Suppressor macrophage treated with lipopolysaccharide for 1 hour (primary cell): ENCODE measurements at places on chromosomes 6 and 20.

DNA sequence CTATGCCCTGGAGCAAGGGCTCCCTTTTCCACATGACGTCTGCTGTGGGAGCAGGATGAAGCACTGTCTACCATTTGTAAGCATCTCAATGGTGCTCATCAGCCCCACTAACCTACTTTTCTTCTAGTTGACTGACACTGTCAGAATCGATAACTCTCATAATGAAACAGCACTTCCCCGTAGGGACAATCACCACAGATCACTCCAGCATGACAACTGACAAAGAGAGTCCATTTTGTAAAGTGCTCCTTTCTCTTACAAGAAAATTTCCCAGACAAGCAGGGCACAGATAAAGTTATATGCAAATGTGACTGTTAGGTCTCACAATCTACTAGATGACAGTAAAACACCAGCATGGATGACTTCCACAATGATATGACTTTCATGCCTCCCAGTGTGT is 46.4 kb downstream of the HEBP2 start:
- no peak for DNase-seq

- DNase-seq, result no peak
These were observed 99.0 kb upstream of the FOXQ1 start for GRCh38 chr6:1212919-1213318.

- no peak for DNase-seq
These were observed 178.7 kb downstream of the GJA10 start for GRCh38 chr6:90072935-90073464.

- no peak for DNase-seq
These were observed 110.2 kb upstream of the CST7 start for GRCh38 chr20:24838546-24839535.

DNA sequence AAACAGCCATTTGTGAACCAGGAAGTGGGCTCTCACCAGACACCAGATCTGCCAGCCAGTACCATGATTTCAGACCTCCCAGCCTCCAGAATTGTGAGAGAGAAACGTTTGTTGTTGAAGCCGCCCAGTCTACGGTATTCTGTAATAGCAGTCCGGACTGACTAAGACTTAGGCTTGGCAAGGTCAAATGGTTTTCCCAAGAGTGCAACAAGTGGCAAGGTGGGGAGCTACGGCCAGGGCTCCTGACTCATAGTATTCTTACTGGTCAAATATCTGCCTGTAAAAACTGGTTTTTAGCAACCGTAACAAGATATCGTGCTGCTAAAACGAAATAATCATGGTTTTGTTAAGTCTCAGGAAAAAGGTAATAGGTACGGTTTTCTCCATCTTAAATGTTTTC is 37.8 kb downstream of the MCUR1 start:
- no peak for DNase-seq

GRCh38 chr6:146341493-146342230 is 202.0 kb upstream of the RAB32 start:
- peak; percentile 53 for DNase-seq

DNA sequence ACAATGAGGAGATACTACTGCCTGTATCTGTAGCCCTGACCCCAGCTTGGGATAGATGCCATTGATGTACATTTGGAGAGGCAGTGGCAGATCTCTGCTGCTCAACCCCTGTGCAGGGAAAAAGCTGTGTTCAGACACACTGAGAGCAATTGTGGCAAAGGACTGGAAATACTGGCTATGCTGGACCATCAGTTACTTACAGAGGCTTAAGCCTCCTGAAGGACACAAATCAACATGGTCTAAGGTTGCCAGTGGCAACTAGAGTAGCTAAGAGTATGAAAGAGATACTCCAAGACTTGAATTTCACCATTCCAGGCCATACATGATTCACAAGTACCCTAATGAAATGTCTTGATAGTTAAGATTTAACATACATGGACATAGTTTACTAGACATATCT is 32.4 kb upstream of the ENPP4 start:
- no peak for DNase-seq

DNA sequence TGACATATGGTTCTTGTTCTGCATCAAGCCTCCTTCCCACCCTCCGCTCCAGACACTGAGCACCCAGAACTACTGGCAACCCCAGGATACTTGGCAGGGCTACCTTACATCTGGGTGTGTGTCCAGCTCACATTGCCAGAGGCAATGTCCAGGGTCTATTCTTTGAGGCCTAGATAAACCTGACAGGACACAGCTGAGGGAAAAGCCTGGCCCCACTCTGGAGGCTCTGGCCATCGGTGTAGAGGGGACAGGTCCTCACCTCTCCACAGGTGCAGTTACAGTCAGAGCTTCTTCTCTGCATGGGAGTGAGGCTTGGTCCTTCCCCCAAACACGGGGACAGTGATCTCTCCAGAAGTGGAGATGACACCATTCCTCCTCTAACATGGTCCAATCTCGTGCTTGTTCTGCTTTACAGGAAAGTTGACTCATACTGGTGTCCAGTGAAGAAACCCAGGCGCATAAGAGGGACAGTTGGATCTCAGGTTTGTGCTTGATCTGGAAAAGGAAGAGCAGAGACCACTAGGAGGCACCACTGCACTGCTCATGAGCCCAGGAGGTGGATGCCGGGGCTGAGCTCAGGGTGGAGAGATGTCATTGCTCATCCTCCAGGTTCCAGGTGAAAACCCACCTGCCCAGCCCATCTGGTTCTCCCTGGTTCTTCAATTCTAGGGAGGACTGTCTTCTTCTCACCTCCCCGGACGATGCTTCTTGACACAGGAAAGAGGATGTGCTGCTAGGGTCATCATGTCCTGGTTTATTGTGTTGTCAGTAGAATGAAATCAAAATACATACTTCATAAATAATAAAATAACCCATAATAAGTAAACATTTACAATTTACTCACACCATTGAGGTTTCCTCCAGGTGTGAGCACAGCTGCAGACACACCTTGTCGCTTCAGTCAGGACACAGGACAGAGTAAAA is 14.7 kb downstream of the HLA-F start:
- peak; percentile 89 for DNase-seq

DNA sequence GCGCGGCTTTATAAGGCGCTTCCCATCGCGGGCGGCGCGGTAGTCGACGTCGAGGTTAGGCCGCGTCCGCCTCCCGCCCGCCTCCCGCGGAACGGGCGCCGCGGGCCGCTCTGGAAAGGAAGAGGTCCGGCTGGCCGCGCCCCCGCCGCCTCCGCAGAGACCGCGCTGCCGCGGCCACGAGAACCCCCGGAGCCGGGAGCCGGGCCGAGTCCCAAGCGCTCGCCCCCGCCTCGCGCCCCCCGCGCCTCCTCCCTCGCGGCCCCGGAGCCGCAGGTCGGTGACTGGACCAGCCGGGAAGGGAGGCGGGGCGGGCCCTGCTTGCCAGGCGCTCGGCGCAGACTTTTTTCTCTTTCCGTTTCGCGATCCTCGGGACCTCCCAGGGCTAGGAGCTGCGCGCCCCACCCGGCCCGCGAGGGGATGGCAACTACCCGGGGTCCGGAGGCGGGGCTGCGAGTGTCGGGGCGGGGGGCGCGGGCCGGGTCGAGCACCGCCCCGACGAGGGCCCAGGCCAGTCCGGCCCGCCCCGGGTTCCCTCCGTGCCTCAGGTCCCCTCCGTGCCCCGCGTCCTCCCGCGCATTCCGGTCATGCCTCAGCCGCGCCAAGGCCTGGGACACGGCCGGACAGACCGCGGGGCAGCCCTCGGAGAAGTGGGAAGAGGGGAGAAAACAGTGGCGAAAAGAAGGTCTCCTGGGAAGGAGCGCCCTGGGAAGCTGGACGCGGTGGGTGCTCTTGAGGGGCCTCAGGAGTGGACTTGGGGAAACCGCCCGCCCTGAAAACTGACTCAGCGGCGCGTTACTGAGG is 417 bp upstream of the PXDC1 start:
- peak; percentile 98 for DNase-seq

- DNase-seq, result peak; percentile 55
These were observed 100.9 kb downstream of the HFE start for GRCh38 chr6:26187981-26188635.

DNA sequence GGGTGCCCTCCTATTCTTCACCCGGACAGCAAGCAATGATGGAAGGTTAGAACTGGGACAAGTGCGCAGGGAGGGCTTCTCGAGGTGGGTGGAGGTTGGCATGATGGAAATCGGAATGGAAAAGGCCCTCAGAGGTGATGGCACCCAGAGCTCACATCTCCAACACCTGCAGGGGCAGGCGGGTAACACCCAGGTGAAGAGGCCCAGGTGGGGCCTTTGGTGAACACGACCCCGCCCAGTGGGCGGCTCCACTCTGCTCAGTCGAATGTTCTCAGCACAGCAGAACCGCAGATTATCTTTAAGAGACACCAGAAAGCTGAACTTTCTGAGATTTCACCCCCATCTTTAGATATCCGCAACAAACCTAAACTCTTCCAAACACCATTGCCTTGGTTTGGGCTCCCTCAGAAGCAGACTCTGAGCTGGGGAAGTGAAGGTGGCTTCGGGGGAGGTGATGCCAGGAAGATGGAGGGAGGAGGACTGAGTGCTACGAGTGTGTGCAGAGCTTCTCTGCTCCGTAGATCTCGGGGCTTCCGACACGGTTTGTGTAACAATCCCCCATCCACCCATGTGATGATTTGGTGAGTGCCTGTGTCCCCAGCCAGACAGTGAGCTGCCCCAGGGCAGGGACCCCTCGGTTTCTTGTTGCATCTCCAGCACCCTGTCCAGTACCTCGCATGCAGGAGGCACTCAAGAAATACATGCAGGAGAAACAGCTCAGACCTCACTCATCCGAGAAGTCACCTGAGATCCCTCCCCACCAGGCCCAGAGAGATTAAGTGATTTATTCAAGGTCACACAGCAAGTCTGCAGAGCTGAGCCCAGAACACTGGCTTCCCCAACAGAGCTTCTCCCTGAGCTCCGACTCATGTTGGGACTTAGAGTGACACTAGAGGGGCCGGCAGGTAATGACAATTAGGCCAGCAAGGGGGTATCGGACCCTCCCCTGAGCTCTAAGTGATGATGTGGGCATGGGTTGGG is 45.4 kb downstream of the BPIFB1 start:
- no peak for DNase-seq

GRCh38 chr20:23264545-23264944 is 86.0 kb upstream of the NXT1 start:
- DNase-seq, result no peak

GRCh38 chr20:19821606-19822005 is 63.5 kb downstream of the RIN2 start:
- no peak for DNase-seq

DNA sequence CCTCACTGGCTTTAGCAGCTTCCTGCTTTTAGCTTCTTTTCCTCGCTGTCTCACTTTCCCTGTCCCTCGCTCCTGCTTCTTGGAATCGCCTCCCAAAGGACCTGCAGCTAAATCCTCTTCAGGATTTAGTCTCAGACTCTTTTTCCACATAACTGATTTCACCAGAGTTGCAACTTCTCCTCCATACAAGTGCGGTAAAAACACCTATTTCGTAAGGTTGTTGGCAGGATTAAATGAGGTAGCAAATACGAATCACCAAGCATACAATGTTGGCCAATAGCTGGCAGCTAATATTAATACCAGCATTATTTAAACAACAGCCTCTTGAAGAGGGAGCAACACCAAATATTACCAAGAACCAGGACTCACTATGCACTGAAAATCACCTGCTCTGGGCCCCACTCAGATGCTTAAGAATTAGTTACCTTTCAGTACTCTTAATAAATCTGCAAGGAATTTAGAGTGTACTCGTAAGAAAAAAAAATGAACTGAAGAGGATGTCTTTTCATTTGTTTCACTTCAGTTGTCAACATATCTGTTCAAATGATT is 123.0 kb downstream of the DTNBP1 start:
- no peak for DNase-seq

GRCh38 chr20:4040283-4041179 is 25.2 kb upstream of the RNF24 start:
- no peak for DNase-seq

DNA sequence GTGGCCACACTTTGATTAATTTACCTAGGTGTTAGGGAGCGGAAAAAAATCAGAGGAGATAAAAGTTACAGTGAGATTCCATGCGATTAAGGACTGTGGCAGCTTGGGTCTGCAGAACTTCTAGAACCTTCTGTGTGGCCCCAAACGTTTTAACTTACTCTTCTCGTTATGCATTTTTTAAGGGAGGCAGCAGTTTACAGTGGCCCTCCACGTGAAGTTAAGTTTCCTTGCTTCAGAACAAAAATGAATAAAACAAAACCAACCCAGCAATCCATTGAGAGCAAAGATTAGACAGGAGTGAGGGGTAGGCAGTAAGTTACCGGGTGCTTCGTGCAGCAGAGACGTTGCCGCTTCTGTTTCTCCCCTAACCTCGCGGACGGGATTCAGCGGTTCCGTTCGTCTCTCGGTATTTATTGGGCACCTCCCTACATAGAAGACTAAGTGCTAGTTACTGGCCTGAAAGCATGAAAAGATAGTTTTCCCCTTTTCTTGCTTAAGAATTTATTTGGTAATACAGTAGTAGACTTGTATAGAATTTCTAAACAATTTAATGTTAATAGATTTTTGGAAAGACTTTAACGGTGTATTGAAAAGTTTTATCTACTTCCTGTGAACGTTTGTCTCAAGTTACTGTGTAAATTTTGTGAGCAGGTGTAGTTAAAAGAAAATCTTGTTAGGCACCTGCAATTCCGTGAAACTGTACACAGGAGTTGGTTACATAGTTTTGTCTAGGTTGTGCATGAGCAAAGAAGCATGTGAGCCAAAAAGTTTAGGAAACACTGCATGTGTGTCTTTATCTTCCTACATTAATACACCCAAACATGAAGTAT is 1.1 kb downstream of the BAG2 start:
- peak; percentile 28 for DNase-seq

- no peak for DNase-seq
These were observed 563.1 kb downstream of the TFAP2A start for GRCh38 chr6:9851541-9852380.
